NCI-H2081 treated with DMSO at 0.1 percent for 48 hours (cell line): ENCODE measurements at places on chromosomes 12 and 14.

GRCh38 chr12:47698055-47698454, 7.8 kb downstream of the RPAP3 start:
- no peak for DNase-seq

DNA sequence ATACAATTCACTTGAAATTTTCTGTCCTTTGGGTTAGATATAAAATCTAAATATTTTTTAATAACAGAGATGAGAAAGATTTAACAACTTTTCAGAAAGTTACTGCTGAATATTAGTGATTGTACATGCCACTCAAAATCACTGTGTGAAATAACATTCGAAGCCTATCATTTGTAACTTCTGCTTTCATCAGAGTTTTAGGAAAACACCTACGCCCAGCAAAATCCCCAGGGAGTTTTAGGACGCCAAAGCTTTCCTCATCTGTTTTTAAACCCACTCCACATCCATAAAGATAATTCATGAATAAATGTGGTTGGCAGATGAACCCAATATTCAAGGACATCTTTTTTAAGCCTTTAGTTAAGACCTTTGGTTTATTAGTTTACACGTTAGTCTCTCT, 23.9 kb downstream of the TC2N start:
- no peak for DNase-seq

- DNase-seq: no peak
These were observed 1535.9 kb upstream of the FLRT2 start for GRCh38 chr14:83994020-83994419.

DNA sequence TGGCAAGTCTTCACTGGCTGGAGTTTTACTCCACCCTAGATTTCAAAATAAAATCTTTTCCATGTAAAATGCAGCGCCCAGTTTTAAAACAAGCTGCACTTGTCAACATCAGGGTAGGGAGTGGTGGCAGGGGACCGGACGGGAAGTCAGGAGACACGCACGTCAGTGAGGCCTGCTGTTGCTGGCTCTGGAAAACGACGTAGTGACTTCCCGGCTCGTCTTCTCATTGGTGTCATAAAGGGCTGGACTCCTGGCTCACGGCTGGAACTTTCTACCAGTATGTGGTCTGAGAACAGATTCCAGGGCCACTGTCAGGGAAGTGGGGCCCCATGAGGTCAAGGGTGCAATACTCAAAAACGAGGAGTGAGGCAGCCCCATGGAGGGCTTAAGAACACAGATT, 64.2 kb upstream of the FOXN3 start:
- DNase-seq: no peak

GRCh38 chr12:22635812-22636211, 10.8 kb downstream of the ETNK1 start:
- DNase-seq: no peak

- DNase-seq: no peak
These were observed 328.8 kb downstream of the ADGRD1 start for GRCh38 chr12:131282292-131283080.

DNA sequence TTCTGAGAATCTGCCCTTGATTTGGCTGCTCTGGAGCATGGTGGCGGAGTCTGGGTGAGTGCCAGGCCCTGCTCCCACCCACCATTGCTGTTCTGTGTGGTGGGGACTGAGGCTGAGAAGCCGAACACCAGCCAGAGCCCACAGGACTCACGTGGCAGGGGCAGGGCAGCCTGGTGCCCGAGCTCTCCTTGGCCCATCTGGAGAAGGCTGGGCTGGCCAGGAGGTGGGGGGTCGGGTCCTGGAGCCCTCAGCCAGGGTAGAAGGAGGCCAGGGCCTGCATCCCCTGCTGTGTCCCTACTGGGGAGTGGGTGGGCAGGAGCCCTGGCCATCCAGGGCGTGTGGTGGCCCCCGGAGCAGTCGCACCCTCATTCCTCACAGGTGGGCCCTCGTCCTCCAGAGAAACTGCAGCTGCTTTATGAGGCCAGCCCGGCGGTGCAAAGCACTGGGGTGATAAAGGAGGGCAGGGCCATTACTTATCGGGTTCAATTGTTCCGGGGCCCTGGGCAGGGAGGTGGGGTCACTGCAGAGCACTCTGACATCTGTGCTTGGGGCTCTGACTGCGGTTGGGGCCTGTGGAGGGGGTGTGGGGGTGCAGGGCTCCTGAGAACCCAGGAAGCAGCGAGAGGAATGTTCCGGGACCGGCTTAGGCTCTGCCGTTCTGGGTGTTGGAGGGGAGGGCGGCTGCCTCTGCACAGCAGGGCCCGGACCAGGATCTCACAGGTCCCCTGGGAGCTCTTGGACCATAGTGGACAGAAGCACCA, 217.5 kb upstream of the C14orf180 start:
- no peak for DNase-seq

GRCh38 chr12:79933532-79934264, 1.2 kb downstream of the PPP1R12A start:
- DNase-seq: no peak

DNA sequence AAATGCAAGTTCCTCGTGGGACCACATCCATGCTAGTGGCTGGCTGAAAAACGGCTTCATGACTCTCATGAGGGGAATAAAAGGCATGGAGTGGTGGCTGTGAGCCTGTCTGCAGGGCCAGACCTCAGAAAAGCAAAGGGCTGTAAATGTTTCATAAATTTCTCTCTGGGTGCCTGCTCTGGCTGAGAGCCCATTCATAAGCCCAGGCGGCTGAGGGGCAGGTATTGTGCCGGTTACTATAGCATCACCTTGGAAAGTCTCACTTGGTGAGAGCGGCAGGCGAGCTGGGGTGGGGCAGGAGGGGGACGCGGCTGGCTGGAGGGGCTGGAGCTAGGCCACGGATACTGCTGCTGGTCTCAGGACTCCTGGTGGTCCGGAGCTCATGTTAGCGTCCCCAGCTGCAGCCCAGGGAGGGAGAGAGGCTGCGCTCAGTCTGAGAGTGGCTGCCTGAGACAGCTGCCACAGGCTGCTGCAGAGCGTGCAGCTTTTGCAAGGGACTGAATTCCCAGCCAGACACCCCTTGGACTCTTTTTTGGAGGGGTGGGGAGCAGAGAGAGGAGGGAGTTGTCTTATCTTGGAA, at the start of gene SLC17A8:
TSS of gene SLC17A8 (plus strand) at position 431 of the 580 bp plus-strand sequence. CDS start 318 bp downstream, outside the sequence.
- DNase-seq: no peak

DNA sequence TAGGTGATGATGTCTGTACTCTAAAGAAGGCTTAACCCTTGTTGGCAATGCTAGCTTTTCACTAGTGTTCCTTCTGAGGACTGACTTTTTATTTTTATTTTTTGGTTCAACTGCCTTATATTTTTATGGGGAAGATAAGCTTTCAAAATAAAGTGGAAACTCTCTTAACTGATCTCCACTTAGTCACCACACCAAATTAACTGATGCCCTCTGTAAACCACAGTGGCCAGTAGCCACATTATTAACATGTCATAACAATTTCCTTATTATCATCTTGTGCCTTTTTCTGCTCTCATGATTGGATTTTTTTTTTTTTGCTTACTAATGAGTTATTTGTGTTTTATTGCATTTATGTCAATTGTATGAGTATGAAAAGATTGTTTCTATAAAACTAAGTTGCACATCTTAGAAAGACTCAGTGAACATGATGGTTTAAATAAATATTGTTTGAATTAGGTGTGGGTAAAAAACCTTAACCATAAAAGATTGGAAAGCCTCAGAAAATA, 56.9 kb downstream of the SCFD1 start:
- DNase-seq: no peak

GRCh38 chr14:77730976-77731497, 23.1 kb downstream of the SLIRP start:
- no peak for DNase-seq

- no peak for DNase-seq
These were observed 84.4 kb downstream of the SLC24A4 start for GRCh38 chr14:92407410-92407809.

GRCh38 chr12:32448586-32448985, 49.2 kb downstream of the FGD4 start:
- no peak for DNase-seq

- DNase-seq: no peak
These were observed 42.0 kb downstream of the TRAF3 start for GRCh38 chr14:102819176-102819628.

DNA sequence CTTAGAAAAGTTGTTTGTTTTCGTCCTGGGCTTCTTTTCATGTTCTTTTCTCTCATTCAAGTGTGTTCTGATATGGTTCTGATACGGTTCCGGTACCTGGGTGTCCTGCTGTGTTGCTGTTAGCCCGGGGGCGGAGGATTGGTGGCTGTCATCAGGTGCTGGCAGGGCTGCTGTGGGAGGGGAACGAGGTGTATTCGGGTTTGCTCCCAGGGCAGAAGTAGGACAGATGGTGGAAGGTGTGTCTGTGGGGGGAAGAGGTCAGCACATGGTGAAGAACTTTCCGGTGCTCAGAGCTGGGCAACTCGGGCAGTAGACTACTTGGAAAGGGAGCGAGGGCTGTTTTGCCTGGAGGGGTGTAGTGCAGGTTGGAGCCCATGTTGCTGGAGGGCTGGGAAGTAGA, 70.2 kb downstream of the SLC25A47 start:
- no peak for DNase-seq

DNA sequence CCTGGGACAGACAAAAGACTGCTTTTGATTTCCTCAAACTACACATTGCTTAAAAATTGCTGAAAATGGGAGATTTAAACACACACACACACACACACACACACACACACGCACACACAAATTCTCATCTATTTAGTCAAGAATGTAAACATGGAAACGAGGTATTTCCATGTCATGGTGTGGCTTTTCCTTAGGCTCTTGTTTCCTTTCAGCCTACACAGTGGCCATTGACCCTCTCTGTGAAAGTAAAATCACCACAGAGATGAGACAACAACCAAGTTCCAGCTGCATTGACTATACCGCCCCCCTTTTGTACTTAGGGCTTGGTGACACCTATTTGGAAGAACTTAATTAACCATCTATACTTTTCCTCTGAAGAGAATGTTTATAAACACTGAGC, 41.9 kb downstream of the TTC8 start:
- no peak for DNase-seq

DNA sequence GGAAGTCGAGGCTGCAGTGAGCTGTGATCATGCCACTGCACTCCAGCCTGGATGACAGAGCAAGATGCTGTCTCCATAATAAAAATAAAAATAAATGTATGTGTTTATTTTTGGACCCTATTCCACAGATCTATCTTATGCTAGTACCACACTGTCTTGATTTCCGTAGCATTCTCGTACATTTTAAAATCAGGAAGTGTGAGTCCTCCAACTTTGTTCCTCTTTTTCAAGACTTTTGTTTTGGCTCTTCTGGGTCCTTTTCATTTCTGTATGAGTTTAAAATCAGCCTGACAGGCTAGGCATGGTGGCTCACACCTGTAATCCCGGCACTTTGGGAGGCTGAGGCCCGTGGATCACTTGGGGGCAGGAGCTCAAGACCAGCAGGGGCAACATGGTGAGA, 25.8 kb downstream of the DAO start:
- no peak for DNase-seq

DNA sequence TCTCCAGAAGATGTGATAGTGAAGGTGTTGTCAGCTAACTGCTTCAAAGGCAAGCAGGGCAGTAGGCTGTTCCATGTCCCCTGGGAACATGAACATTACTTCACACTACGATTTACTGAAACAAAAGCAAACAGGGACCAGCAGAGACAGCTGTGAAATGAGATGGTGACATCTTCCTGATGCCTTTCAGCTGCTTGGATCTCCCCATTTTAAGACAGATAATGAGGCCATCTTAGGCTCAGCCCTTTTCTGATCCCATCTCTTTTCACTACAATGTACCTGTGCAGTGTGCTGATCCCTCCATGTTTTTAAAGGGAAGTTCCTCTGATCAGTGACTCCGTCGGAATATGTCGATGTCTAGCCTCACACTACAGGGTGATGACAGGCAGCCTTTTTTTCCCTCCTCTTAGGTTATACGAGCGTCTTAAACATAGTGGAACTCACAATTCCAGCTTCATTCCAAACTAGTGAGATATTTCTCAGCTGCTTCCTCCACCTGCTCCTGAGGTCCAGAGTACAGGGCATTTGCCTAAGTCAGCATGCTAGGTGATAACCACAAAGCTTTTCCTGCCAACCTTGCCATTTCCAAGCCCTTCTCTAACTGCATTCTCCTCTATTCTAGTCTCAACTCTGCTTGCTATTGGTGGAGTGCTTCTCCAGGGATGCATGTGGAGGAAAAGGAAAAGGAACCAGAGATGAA, 87.6 kb upstream of the EGLN3 start:
- DNase-seq: no peak

DNA sequence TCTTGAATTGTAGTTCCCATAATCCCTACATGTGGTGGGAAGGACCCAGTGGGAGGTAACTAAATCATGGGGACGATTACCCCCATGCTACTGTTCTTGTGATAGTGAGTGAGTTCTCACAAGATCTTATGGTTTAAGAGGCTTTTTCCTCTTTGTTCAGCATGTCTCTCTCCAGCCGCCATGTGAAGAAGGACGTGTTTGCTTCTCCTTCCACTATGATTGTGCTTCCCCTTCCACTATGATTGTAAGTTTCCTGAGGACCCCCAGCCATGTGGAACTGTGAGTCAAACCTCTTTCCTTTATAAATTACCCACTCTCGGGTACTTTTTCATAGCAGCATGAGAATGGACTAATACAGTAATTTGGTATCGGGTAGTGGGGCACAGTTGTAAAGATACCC, 97.3 kb downstream of the PPP1R12A start:
- DNase-seq: no peak

DNA sequence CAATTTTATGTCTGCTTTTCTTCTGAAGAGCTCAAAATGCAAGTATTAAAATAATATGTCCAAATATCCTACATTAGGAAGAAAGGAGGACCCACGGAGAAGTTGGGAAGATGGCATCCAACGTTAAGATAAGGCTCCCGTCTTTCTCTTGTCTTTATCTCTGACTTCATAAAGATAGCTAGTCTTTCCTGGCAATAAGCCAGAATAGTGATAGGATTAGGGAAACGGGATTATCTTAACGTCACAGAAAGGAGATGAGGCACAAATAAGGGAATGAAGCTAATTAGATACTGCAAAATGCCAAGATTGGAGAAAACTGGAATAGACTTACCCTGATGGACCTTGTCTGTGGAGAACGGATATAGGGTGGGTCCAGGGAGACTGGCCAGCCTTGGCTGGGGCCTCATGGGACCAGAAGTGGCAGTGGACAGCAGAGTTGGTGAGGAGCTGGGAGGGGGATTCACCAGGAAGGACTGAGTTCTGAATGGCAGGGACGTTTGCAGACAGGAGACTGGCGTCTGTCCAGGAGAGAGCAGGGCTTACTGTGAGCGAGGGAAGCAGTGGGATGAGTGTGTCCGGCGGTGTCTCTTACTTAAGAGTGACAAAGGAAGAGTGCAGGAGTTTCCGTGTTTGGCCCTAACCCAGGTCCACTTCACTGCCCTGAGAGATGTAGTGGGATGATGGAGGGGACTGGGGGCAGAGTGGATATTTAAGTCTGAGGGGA, 119.9 kb downstream of the CACNA1C start:
- DNase-seq: no peak

- no peak for DNase-seq
These were observed 9.8 kb downstream of the OR6J1 start for GRCh38 chr14:22634233-22634900.
